AG09309 (cell line): ENCODE measurements at places on chromosomes 13 and 19.

DNA sequence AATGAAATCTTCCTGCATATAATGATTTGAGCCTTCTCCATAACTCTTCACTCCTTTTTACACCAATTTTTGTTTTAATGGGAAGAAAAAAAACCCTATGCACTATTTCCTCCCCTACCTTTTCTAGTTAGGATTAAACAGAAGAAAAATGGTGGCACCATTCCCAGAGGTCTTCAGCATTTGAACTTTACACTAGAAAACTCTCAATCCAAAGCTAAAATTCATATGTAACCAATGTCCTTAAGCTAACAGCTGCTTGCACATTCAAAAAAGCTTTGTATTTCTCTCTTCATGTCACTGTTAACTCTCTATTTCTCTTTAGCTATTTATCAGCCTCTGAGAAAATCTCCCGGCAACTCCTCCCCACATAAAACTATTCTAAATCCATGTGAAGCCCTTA, 90.3 kb upstream of the UBL3 start:
- DNase-seq, result no peak

DNA sequence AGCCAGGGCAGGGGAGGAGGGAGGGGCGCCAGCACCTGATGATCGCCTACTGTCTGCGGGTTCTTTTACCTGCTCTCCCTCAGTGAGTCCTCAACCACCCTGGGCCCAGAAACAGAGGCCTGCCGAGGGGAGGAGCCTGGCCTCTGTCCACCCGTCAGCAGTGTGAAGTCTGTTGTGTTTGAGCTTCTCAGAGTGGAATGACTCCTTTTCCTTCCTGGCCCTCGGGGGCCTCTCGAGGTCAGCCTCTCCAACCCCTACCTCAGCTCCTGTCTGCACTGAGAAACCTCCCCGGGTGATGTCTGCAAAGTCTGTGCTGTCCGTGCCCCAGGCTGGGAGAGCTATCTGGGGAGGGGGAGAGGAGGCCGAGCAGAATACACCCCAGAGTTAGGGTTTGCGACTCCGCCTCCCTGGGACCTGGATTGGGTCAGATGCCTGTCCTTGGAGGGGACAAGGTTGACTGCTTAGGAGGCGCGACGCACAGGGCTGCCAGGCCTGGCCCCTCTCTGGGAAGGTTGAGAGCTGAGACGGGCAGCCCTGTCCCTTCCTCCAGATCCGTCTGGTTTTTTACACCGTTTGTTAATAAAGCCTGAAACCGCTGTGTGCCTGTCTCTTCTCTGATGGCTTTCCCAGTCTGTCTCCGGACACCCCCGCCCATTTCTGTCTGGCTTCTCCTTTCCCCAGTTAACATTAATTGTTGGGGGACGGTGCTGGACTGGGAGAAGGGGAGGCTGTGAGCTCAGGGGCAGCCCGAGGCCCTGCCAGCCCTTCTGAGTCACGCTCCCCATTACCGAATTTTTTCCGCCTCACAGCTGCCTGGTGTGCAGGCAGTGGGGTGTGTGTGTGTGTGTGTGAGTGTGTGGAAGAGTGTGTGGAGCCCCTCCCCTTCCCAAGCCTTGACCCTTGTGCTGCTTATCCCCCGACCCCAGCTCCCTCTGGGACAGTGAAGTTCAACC, 989 bp upstream of the SSC5D start:
- peak; percentile 93 for DNase-seq

DNA sequence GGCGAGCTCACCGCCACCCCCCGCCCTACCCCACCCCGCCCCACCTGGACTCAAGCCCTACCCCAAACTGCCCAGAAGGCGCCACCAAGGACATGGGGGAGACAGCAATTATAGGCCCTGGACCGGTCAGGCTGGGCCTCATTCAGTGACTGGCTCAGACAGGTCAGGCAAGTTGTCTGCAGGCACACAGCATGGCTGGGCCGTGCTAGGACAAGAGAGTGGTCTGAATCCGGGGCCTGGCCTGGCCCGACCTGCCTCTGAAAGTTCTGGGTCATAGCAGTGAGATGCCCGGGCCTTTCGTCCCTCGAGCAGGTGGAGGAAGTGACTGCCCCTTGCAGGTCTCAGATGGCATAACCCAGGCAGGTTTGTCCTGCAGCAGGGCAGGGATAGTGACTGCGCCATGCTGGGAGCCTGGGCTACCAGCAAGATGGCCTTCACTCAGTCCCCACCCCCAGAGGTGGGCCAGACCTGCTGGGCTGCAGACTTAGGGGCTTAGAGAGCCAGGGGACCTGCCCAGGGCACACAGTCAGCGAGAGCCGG, 21.0 kb downstream of the COMP start:
- no peak for DNase-seq

GRCh38 chr13:41701676-41702075, 244.3 kb downstream of the RGCC start:
- no peak for DNase-seq

GRCh38 chr13:45468635-45469034, 3.9 kb downstream of the COG3 start:
- no peak for DNase-seq

DNA sequence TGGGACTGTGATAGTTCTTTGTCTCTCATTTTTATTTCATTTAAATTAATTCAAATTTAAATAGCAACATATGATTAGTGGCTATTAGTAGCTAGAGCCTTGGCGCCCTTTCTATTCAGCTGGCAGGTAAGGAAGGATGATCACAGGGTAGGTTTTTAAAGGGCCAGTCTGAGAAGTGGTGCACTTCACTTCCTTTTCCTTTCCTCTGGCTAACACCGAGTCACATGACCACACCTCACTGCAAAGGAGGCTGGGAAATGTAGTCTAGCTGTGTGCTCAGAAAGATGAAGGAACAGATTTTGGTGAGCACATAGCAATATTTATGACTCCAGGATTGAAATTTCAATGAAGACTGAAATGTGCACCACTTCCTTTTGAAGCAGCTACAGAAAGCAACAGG, 128.7 kb downstream of the TSHZ3 start:
- no peak for DNase-seq

DNA sequence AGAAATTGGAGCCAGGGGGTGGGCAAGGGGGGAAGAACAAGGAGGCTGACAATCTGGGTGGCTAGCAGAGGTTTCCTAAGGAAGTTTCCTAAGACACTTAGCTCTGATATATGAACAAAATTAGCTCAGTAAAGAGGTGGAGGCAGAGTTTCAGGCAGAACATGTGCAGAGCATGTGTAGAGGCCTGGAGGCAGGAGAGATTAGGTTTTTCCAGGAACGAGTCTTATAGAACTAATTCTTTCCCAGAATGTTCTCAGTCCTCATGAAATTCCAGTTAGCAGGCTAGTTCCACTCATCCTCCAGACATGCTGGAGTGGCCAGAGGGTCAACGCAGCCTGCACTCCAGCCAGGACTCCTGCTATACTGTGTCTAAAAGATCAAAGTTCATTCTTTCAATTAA, 184.7 kb downstream of the LACC1 start:
- no peak for DNase-seq
